ENCODE measurements at places on chromosomes 5 and 9.

GRCh38 chr5:87004101-87004500 lies 263.6 kb upstream of the RASA1 start:
- no peak for DNase-seq

DNA sequence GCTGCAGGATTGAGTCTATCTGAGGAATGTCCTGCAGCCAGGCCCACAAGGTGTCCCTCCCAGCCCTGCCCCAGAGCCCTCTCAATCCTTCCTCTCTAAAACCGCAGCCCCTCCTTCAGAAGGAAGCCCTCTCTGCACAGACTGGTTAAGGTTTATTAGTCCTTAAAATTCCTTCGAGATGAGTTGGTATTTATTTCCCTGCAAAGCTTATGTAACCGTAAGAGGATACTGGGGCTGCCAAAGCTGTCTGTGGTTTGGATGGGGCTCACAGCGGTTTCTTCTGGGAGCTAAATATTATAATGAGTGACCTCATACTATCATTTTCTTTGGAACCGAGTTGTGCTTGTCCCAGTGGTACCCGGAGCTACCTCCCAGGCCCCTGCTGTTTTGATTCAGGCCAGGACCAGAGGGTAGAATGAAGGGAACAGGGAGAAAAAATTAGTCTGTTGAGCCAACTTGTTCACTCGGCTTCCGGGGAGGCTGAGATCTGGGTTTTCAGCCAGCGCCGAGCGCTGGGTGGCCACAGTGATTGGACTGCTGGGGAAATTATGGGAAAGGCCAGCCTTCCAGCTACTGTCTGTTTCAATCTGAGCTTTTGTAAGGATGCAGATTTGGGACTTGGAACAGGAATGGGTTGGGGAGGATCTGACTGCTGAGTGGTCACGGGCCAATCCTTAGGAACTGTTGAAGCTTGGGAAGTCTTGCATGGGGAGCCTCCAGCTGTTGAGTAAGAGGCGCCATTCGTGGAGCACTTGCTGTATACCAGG lies 107.5 kb downstream of the NDFIP1 start:
- DNase-seq = no peak

- no peak for DNase-seq
Observed at GRCh38 chr5:138807182-138807581, 54.0 kb downstream of the CTNNA1 start.

GRCh38 chr5:135890296-135890695 lies 5.3 kb downstream of the IL9 start:
- no peak for DNase-seq

- DNase-seq = no peak
Observed at GRCh38 chr5:56522960-56523359, 289.8 kb upstream of the ANKRD55 start.

DNA sequence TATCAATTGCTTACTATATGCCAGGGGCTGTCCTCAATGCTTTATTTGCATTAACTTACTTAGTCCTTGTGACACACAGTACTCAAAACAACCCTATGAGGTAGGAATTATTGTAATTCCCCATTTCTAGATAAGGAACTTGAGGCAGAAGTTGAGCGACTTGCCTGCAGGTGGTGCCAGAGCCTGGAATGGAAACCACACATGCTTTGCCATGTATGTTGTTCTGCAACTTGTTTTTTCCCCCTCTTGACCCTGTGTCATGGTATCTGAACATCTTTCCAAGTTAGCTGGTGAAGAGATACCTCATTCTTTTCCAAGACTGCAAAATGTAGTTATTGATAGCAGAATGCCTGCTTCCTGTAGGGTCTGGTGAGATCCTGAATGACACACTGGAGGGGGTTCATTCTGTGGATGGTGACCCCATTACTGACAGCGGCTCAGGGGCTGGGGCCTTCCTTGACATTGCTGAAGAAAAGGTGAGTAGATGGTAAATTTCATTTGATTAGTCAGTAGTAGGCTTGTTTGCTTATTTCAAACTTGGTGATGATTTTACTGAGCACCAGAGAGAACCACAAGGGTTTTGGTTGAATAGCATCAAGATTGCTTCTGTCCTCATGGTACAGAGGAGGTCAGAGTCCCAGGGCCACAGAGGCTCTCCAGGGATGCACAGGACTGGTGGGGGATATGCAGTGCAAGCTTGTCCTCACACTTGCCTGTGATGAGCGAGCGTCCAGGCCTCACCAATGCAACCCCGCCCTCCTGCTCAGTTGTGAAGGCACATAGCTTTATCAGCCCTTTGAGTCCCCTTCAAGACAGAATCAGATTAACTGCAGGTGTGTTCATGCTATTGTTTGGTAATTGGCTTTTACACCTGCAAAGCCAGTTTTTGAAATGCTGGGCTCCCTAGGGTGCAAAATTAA lies 57.0 kb downstream of the COL15A1 start:
- DNase-seq = no peak

DNA sequence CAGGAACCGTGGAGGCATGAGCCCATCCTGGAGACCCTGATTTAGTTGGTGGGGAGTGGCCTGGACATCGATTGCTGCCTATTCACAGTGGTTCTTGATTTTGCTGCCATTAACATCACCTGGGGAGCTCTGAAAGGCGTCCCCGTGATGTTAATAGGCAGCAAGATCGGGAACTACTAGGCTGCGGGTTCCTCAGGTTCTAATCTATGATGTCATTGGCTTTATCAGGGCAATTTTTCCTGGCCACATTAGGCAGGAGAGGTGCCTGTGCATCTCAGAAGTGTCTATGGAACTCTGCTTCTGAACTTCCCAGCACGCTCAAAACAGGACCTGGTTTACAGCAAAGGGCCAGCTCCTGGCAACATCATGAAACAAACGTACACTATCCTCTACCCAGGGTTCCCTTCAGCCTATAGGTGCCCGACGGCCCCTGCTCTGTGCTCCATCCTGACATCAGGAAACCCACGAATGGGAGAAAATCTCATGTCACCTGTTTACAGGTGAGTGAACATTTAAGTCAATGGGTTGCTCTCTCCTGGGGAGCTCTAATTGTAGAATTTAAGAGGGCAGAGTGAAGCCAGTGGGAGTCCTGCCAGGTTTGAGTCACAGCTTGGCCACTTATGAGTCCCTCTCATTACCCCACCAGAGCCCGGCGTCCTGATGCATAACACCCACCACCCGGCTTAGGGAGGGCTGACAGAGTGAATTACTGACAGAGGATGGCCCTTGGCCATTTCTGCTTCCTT lies 49.4 kb downstream of the ROPN1L start:
- DNase-seq = no peak

DNA sequence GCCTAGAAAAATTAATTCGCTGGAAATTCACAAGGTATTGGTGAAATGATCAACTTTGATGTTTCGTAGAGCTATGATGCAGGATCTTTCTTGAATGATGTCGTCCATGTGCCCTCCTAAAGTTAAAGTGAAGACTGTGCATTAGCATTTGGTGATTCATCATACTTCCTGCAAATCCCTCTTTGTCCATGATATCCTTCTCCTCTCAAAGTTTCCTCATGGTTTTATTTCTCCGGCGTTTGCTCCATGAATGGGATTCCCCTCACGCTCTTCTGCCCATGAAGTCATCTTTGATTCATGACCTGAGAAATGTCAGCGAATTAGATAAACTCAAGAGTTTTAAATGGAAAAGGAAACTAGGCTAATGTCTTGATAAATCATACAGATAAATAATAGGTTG lies 372.7 kb downstream of the PSAT1 start:
- DNase-seq = no peak

GRCh38 chr9:110728058-110728457 lies 59.5 kb downstream of the MUSK start:
- no peak for DNase-seq

GRCh38 chr5:180336234-180337020 lies 16.7 kb downstream of the GFPT2 start:
- no peak for DNase-seq

DNA sequence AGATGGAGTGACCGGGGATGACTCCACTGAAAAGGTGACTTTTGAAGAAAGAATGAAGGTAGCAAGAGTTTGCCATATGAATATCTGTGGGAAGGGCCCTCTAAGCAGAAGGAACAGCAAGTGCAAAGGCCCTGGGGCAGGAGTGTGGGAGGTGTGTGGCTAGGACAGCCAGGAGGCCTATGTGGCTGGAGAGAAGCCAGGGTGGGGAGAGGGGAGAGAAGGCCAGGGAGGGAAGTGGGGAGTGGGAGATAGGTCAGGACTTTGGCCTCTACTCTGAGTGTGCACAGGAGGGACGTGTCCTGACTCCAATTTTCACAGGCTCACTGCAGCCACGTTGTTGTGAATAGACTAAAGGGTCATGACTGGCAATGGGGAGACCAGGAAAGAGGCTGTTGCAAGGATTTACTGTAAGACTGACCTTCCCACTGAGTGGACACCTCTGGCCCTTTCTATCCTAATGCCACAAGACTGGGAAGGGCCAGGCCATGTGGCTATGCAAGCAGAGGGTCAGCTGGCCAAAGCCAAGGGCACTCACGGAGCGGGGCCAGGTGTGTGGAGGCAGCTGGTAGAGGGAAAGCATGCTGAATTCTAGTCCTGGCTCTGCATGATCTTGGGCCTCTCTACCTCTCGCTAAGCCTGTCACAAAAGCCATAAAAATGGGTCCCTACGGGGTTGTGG lies 172.4 kb downstream of the PAX5 start:
- DNase-seq = no peak

DNA sequence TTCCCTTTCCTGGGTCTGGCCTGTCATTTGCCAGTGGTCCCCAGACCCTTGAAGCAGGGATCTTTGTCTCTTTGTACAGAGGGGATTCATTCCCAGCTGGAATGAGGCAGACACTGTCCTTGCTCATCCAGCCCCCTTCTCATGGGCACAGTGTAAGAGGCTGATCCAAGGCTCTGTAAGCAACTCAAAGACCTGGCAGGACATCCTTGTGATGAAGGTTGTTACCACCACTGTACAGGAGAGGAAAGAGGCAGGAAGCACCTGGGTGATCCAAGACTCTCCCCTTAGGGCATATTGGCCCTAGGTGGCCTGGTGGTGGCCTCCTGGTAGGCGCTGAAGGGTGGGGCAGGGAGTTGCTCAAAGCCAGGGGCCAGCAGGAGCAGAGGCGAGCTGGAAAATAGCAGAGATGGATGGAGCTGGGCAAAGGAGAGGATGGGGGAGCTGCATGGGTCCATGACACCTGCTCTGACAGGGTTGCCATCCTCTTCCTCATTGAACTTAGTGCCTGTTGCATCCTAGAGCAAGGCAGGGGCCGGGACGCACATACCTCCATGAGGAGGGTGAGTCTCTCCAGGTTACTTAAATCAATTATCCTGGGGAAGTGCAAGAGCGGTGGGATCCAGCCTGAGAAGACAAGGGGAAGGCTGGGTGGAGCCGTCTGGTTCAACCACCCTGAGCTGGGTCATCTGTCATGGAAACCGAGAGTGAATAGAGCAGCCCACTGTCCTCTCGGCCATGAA lies 9.8 kb upstream of the GADD45G start:
- DNase-seq = no peak

GRCh38 chr5:135571902-135572301 lies 6.9 kb downstream of the CXCL14 start:
- DNase-seq = no peak
